ENCODE measurements at places on chromosomes 4 and X. TPM values are rescaled to one million over a fixed set of nuclear protein-coding genes. Genes with fewer than 3 reads are reported as not detected.

The PGAM4 gene
- not detected for total RNA-seq

The HTR2C gene
- total RNA-seq: not detected

The ADAMTS3 gene
- total RNA-seq: not detected

The RASSF6 gene
- 0.07 TPM for total RNA-seq

The TIMM8A gene
- 13.8 TPM for total RNA-seq

The NPY2R gene
- not detected for total RNA-seq

The CCDC149 gene
- total RNA-seq: 0.24 TPM

The ETNPPL gene
- total RNA-seq: not detected

The CYTL1 gene
- total RNA-seq: not detected

DNA sequence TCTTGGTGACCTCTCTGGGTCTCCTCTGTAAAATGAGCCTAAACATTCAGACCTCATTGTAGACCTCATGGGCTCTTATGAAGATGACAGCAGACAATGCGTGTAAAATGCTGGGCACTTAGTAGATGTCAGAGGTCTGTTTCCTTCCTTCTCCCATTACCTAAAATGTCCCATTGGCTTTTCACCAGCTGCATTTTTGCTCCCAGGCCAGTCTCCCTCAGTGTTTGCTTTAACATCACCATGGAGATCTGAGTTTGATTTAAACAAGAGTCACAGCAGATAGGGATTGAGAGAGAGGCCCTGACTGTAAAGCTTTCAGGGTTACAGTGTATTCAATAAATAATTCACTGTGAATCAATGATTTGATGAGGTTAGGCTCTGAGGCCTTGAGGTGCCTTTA, 24.3 kb downstream of the PSAPL1 start:
- no peaks in the 10 kb centered on the region for H3K4me1 ChIP-seq
- H3K36me3 ChIP-seq: peaks cover 5% of the 10 kb centered on the region
- no peak for DNase-seq

GRCh38 chr4:137000432-137000831, 531.9 kb downstream of the PCDH18 start:
- DNase-seq: no peak
- no peak overlapping the region for H3K27ac ChIP-seq
- no peaks in the 10 kb centered on the region for H3K27me3 ChIP-seq
- H3K4me1 ChIP-seq: no peaks in the 10 kb centered on the region

GRCh38 chrX:103330681-103331288, 746 bp downstream of the TCEAL7 start:
- no peak overlapping the region for H3K4me3 ChIP-seq
- no peak overlapping the region for H3K27ac ChIP-seq
- no peaks in the 10 kb centered on the region for H3K4me1 ChIP-seq
- no peaks in the 10 kb centered on the region for H3K36me3 ChIP-seq

DNA sequence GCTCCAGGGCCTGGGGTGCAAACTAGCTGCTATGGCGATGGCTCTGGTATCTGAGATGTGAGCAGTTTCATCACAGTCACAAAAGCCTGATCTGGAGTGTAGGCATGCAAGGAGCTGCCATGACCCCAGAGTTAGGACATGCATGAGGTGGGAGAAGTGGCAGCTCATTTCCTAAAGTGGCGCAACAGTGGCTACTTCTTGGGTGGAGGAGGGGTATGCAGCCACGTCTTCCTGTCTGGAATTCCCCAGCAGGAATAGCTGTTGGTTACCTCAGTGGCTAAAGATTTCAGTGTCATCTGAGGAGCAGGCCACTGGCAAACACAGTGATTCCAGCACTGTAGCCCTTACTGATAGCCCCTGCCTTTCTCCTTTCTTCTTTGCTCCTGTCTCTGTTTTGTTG, 1382.5 kb downstream of the C4orf33 start:
- DNase-seq: no peak
- H3K27ac ChIP-seq: no peak overlapping the region
- H3K4me3 ChIP-seq: no peak overlapping the region
- no peaks in the 10 kb centered on the region for H3K36me3 ChIP-seq

DNA sequence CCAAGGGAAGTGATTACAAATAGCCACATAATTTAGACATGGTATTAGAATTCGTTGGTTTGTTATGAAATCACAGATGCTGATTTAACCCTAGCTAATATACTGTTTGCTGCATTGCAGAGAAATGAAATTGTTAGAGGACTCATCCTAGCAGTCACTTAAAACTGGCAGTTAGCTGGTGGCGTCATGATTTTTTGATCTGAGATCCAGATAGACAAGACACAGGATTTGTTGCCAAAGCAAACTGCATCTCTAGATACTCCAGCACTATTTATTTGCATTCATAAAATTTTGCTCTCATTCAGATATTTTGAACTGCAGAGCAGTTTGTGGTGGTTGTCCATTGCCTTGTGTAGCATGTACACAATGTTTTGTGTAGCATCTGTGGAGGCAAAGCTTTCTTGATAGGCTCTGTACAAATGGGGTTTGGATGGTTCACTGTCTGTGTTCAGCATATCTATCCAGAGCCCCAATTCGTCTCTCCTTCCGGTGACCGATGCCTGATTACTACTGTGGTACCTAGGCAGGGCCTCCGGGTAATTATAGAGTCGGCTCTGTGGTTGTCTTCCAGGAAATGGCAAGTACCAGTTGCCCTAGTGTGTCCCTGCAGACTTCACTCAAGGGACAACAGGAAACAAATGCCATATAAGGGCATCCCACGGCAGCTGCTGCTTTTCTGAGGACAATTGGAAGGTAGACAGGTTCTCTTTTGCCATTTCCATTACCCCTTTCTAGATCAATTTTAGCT, 30.1 kb upstream of the SPARCL1 start:
- H3K4me1 ChIP-seq: peaks cover 28% of the 10 kb centered on the region
- H3K36me3 ChIP-seq: no peaks in the 10 kb centered on the region
- no peaks in the 10 kb centered on the region for H3K27me3 ChIP-seq
- H3K27ac ChIP-seq: peak overlapping the region; percentile 50
- H3K4me3 ChIP-seq: peak overlapping the region; percentile 65
- peak; percentile 55 for DNase-seq

DNA sequence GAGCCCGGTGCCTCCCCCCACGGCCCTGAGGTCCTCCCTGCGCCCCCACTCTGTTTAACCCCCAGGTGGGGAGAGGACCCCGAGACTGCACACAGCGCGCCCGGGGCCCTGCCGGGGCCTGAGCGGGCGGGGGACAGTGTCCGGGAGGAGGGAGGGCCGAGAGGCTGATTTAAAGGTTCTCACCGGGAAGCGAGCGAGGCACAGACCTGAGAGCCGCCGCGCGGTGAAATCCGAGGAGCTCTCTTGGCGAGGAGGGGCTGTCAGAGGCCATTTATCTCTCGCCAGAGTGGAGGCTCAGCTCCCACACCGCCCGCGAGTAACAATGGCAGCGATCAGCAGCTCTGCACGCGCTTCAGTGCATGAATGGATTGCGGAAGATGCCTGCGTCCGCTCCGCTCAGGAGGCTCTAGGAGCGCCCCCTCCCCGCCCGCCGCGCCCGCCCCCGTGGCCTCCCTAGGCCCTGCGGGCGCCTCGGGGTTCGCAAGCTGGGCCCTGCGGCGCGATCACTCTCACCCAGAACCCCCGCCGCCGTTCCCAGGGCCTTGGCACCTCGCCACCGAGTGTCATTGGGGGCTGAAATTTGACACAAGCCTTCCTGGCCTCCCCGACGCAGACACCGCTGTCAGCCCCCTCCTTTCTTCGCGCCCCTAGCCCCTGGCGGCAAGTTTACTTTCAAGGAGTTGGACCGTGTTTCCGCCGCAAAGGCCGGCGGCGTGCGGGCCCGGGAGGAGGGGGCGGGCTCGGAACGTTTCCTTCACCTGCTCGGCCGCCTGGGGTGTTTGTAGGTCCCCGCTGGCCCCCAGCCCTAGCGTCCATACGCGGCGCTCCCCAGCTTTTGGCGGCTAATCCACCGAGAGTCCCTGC, 48.7 kb upstream of the BCOR start:
- H3K36me3 ChIP-seq: no peaks in the 10 kb centered on the region
- H3K27me3 ChIP-seq: peaks cover 52% of the 10 kb centered on the region
- H3K4me1 ChIP-seq: peaks cover 25% of the 10 kb centered on the region
- no peak overlapping the region for H3K27ac ChIP-seq
- peak overlapping the region; percentile 62 for H3K4me3 ChIP-seq
- DNase-seq: no peak

- no peaks in the 10 kb centered on the region for H3K27me3 ChIP-seq
- peaks cover 10% of the 10 kb centered on the region for H3K4me1 ChIP-seq
- peak overlapping the region; percentile 16 for H3K27ac ChIP-seq
- H3K36me3 ChIP-seq: no peaks in the 10 kb centered on the region
These were observed 91.1 kb upstream of the ANKRD50 start for GRCh38 chr4:124803641-124804040.

GRCh38 chr4:71253545-71253944, 85.3 kb upstream of the SLC4A4 start:
- no peak overlapping the region for H3K27ac ChIP-seq
- no peaks in the 10 kb centered on the region for H3K27me3 ChIP-seq
- H3K4me3 ChIP-seq: no peak overlapping the region
- no peaks in the 10 kb centered on the region for H3K4me1 ChIP-seq
- H3K36me3 ChIP-seq: no peaks in the 10 kb centered on the region
